ENCODE measurements at places on chromosomes 16 and 17.

- DNase-seq = no peak
Observed at GRCh38 chr17:9432134-9432885, 143.3 kb downstream of the STX8 start.

DNA sequence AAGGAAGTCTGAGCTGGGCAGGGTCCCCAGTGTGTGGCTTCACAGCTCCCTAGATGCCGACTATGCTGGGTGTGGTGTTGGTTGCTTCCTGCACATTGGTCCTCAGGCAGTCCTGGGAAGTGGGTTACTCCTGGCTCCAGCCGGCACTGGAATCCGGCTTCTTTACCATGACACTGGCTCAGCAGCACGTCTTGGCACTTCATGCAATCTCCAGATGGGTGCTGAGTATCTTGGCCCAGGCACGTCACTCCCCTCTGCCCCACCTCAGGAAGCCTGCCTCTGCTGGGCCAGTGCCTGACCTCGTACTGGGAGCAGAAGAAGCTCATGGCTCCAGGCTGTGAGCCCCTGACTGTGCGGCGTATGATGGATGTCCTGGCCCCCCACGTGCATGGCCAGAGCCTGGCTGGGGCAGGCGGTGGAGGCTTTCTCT is 24.5 kb downstream of the FCSK start:
- no peak for DNase-seq

GRCh38 chr17:43609613-43610385 is 51.9 kb downstream of the MEOX1 start:
- no peak for DNase-seq

GRCh38 chr16:1002399-1003166 is 21.0 kb downstream of the SOX8 start:
- no peak for DNase-seq

DNA sequence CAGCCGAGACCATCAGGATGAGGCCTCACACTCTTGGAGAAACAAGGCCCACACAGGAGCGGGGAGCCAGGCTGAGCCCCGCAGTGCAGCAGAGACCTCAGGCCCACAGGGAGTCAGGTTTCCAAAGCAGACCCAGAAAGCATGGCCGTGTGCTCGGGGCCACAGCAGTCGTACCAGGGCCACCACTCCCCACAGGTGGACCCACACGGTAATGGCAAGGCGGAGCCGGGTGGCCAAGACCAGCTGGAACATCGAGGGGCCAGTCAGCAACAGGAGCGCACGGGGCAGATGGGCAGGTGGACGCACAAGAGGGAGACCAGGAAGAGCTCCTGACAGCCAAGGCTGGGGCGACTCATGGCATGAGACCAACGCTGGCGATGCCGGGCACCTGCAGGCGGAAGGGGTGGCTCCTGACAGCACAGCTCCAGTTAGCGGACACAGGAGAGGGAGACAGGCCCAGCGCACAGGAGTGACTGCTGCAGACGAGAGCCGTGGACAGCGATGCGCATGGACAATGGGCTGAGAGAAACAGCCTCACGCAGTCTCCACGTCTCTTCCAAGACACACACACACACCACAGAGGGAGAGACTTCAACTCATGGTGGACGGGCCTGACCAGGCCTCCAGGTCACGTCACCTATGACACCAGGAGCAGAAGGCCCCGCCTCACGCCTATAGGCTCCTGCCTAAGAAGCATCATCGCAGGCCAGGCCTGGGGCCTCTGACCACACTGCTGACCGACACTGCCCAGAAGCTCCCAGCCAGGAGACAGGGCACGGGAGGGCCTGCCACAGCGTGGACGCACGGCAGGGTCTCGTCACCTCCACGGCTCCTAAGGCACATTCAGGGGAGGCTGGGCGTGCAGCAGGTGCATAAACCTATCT is 58.6 kb downstream of the ZNF778 start:
- DNase-seq = no peak

DNA sequence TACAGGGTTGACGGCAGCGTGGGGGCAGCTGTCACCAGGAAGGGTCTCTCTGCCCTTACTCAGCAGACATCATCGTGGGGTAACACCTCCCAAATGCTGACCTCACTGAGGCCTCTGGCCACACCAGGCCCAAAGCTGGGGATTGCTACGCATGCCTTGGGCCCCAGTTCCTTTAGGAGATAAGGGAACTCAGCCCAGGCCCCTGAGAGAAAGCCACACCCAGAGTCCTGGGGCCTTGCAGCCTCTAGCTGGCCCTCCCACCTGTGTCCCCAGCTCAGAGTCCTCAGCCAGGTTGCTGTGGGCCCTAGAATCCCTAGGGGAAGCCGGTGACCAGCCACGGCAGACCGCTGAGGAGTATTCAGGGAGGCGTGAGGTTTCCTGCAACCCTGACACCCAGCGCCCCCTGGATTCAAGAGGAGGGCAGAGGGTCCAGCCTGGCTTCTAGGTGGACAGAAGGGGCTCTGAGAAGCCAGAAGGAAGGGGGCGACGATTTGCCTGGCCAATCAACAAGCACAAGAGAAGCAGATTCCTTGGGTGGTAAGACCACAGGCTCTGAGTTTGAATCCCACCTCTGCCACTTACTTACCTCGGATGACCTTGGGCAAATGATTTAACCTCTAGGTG is 10.3 kb upstream of the GINS2 start:
- DNase-seq = no peak

DNA sequence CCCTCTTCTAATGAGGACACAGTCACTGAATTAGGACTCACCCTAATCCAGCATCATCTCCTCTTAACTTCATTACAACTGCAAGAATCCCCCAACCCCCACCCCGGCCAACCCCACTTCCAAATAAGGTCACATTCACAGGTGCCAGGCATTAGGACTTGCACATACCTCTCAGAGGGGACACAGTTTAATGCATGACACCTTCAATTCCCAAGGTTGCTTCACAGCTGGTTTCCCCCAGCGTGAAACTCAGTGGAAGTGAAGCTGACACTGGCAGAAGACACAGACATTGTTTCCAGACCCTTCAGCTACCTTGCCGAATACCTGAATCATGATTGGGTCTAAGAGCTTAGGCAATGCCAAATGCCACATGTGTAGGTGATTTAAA is 217.0 kb upstream of the DYNLRB2 start:
- no peak for DNase-seq

GRCh38 chr17:15926039-15926740 is 18.7 kb upstream of the ADORA2B start:
- no peak for DNase-seq

GRCh38 chr17:17710355-17710727 is 29.1 kb downstream of the RAI1 start:
- DNase-seq = no peak

DNA sequence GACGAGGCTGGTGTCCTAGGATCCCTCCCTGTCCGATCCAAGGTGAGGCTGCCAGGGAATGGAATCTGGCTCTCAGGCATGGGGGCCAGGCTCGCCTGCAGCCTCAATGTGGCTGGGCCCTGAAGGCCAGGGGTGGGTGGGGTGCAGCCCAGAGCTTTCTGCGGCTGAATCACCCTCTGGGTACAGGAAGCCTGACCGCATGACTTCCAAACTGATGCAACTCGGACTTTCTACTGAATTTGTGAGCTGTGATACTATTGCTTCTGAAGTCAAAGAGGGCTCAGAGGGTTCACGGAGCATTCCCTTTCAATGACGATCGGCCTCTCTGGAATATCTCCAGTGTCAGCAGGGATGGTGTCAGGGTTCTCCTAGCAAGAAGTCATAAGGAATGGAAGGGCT is 123.7 kb downstream of the METRNL start:
- no peak for DNase-seq

Data from neuronal stem cell (in vitro differentiated cells).